Airway epithelial cell (primary cell): ENCODE measurements at places on chromosomes 1 and 21. TPM values are rescaled to one million over a fixed set of nuclear protein-coding genes. Genes with fewer than 3 reads are reported as not detected.

Gene SH2D2A
- 1.8 and 2.5 TPM in 2 replicates for total RNA-seq

Gene TRABD2B
- 0.19 TPM in 1 of 2 replicates, not detected in the other for total RNA-seq

Gene MAP3K21
- 10.6 and 11.1 TPM in 2 replicates for total RNA-seq

Gene RAB7B
- total RNA-seq, result 35.4 and 45.1 TPM in 2 replicates

Gene OPRD1
- total RNA-seq, result not detected in 2 replicates

Gene HSPA6
- total RNA-seq, result 0.19 and 0.21 TPM in 2 replicates

Gene MEX3A
- total RNA-seq, result 3.3 and 7.6 TPM in 2 replicates

Gene ST6GALNAC3
- 0.14 TPM in 2 replicates for total RNA-seq

Gene PLA2G2F
- not detected in 2 replicates for total RNA-seq

Gene WLS
- total RNA-seq, result 20.7 and 37.3 TPM in 2 replicates

Gene FBLIM1
- 85.8 and 98.4 TPM in 2 replicates for total RNA-seq

Gene HTR6
- not detected in 2 replicates for total RNA-seq

Gene SLX9
- total RNA-seq, result 30.8 and 37.9 TPM in 2 replicates

Gene HJV
- total RNA-seq, result not detected in 2 replicates

Gene WNT2B
- total RNA-seq, result 0.56 and 0.65 TPM in 2 replicates

Gene OR2W3
- total RNA-seq, result not detected in 2 replicates

Gene NBPF20
- total RNA-seq, result 1.3 and 2.1 TPM in 2 replicates

Gene LAMC2
- 835 and 929 TPM in 2 replicates for total RNA-seq

Gene CFAP298
- total RNA-seq, result 53.3 and 56.0 TPM in 2 replicates

Gene MAP7D1
- total RNA-seq, result 215 and 318 TPM in 2 replicates

Gene HAPLN2
- not detected in 2 replicates for total RNA-seq

Gene ARHGEF16
- 24.3 and 24.5 TPM in 2 replicates for total RNA-seq

Gene PEAR1
- 5.0 and 6.3 TPM in 2 replicates for total RNA-seq

Gene TMEM53
- total RNA-seq, result 6.1 and 7.1 TPM in 2 replicates

Gene TCHH
- total RNA-seq, result under 0.01 TPM in 1 of 2 replicates, not detected in the other

Gene GPR37L1
- total RNA-seq, result 0.07 TPM in 1 of 2 replicates, not detected in the other

Gene RYR2
- under 0.01 TPM in 1 of 2 replicates, not detected in the other for total RNA-seq

Gene ALX3
- not detected in 2 replicates for total RNA-seq

Gene TBX15
- total RNA-seq, result not detected in 2 replicates

Gene MATN1
- not detected in 2 replicates for total RNA-seq

Gene GFI1
- not detected in 2 replicates for total RNA-seq

Gene IL6R
- 35.9 and 41.9 TPM in 2 replicates for total RNA-seq

Gene ICOSLG
- 0.98 and 1.3 TPM in 2 replicates for total RNA-seq
